ENCODE measurements at places on chromosomes 11 and 22. TPM values are rescaled to one million over a fixed set of nuclear protein-coding genes. Genes with fewer than 3 reads are reported as not detected.

- no peak overlapping the region for H3K4me3 ChIP-seq
- no peaks in the 10 kb centered on the region for H3K36me3 ChIP-seq
- no peaks in the 10 kb centered on the region for H3K27me3 ChIP-seq
These were observed 91.0 kb upstream of the CARD18 start for GRCh38 chr11:105230586-105230985.

The OR51E1 gene
- total RNA-seq: 0.40 TPM

DNA sequence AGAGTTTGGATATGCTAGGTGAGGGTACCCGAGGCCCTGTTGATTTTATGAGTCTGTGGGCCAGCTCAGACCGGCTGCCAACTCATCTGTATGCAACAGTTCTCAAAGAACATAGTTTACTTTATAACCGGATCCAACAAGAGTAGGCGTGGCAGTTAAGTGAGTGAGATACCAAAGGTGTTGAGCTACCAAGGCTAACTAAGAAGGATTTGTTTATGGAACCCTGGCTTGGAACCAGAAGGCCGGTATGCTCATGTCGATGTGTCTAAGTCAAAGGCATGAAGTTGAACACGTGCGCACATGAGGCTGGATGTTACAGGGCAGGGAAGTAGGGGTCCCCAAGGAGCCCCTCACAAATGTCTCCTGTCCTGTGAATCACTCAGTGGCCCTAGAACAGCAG is at the start of gene KCNJ1:
TSS of gene KCNJ1 (minus strand) at position 20 of the 400 bp plus-strand sequence. CDS start 27,053 bp downstream, outside the sequence.
- DNase-seq: no peak
- H3K27ac ChIP-seq: no peak within 1 kb of the TSS
- no peaks in the 10 kb centered on the region for H3K27me3 ChIP-seq
- no peak within 1 kb of the TSS for H3K4me3 ChIP-seq
- H3K36me3 ChIP-seq: no peaks in the 10 kb centered on the region

DNA sequence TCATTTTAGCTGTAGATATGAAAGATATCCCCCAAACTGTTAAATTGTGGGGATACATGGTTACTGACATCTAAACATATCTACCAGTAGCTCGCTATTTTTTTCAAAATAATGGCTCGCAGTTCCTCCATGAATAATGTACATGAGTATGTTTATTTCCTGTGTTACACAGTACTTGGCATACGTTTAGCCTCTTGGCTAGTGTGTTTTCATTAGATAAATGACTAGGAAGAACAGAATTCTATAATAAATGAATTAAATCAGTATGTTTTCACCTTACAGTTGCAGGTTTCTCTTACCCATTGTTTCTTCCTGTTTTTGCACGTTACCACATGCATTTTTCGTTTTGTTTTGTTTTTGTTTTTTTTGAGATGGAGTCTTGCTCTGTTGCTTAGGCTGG is 21.8 kb downstream of the RNF169 start:
- H3K4me3 ChIP-seq: no peak overlapping the region
- H3K36me3 ChIP-seq: no peaks in the 10 kb centered on the region
- no peaks in the 10 kb centered on the region for H3K4me1 ChIP-seq
- no peak overlapping the region for H3K27ac ChIP-seq

The TREH gene
- 0.10 TPM for total RNA-seq

The MRPL48 gene
- 19.4 TPM for total RNA-seq

- no peaks in the 10 kb centered on the region for H3K36me3 ChIP-seq
- no peaks in the 10 kb centered on the region for H3K27me3 ChIP-seq
- H3K27ac ChIP-seq: no peak overlapping the region
- DNase-seq: no peak
- no peak overlapping the region for H3K4me3 ChIP-seq
These were observed 8.2 kb upstream of the NAP1L4 start for GRCh38 chr11:3000032-3000961.

The RIMBP3B gene
- not detected for total RNA-seq

DNA sequence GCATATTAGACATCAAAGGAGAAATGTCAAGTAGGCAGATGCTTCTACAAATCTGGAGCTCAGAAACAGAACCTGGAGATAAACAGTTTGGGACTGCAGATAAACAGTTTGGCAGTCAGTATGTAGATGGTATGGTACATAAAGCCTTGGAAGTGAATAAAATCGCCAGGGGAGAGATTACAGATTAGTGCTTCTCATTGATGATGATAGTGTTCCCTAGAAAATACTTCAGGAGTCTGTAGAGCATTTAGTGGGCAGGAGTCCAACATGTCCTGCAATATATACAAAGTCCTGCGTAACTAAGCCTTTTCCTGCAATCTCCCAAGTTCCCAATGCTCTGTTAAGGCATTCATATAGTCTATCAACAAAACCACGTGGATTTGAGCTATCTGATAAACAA is 35.2 kb downstream of the NARS2 start:
- H3K36me3 ChIP-seq: no peaks in the 10 kb centered on the region
- H3K27ac ChIP-seq: no peak overlapping the region
- H3K4me3 ChIP-seq: no peak overlapping the region
- peaks cover 3% of the 10 kb centered on the region for H3K27me3 ChIP-seq
- DNase-seq: no peak
- peaks cover 7% of the 10 kb centered on the region for H3K4me1 ChIP-seq

GRCh38 chr11:120775986-120776951 is 247.6 kb upstream of the TBCEL start:
- no peaks in the 10 kb centered on the region for H3K4me1 ChIP-seq
- no peaks in the 10 kb centered on the region for H3K27me3 ChIP-seq
- no peak overlapping the region for H3K27ac ChIP-seq
- DNase-seq: no peak
- H3K4me3 ChIP-seq: no peak overlapping the region
